Ureter (tissue), 1 donor: ENCODE measurements at places on chromosomes 2 and 18. TPM values are rescaled to one million over a fixed set of nuclear protein-coding genes. Genes with fewer than 3 reads are reported as not detected.

DNA sequence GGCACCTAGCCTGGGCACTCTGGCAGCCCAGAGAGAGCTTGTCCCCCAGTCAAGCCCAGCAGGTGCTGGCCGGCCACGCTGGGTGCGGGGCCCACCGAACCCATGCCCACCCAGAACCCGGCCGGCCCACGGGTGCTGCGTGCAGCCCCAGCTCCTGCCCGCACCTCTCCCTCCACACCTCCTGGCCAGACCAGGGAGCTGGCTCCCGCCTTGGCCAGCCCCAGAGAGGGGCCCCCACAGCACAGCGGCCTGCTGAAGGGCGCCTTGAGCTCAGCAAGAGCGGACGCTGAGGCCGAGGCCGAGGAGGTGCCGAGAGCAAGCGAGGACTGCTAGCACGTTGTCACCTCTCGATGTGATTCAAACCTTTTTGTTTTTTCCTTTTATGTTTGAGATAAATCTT, 407.0 kb upstream of the KCNJ3 start:
- DNase-seq = no peak

DNA sequence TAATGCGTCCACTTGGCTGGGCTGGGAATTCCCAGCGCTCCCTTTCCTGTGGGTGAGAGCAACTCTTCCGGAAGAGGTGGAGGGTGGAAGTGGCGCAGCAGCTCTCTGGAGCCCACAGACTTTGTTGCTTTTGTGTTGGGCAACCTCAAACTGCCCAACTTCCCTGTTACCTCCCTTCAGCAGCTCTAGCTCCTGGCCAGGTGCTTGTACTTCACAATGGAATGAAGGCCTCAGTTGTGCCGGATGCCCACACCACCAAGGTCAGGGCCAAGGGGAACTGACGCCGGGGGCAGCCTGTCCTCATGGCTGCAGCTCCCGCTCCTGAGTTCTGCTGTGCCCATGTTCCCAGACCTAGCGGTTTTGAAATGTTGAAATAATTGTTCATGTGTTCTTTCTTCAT, 322.9 kb downstream of the GALR1 start:
- no peak for DNase-seq

- DNase-seq = no peak
Observed at GRCh38 chr18:59229701-59230443, 9.9 kb downstream of the GRP start.

- no peak for DNase-seq
Observed at GRCh38 chr2:67169417-67170140, 227.6 kb upstream of the ETAA1 start.

- DNase-seq = no peak
Observed at GRCh38 chr2:67797801-67798540, 264.8 kb downstream of the C1D start.

- no peak for DNase-seq
Observed at GRCh38 chr18:615092-615521, 18.3 kb downstream of the CLUL1 start.

DNA sequence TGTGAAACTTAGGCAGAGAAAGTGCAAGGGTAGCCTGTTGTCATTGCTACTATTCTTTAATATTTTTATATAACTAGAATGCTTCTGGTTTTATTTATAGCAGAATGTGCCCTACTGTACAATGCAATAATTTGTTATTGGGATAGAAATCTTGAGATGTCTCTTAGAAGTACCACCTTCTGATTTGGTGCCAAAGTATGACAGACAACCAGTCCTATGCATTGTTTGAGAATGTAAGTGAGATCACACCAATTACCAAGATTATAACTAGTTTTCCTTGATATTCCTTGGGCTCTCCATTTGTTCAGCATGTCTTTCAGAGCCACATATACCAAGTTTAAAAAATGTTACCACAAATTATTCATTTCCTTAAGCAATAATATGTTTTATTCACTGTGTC, 399.7 kb downstream of the CPS1 start:
- no peak for DNase-seq

LYG2 gene
- total RNA-seq = not detected

DNA sequence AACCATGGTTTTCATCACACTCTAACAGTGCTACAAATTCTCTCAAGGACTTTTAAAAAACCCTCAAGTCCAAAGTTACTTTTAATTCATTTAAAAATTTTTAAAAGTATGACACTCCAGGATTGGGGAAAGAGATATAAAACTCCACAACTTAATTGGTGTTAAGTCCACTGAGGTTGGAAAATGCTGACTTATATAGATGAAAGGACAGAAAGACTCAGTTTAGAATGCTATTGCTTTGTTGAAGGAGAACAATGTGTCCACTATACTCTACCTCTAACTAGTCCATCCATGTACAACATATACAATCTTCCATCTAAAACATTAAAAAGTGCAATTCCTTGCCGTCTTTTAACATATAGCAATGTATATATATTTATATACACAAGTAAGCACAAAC, 41.2 kb downstream of the CABYR start:
- DNase-seq = no peak

DNA sequence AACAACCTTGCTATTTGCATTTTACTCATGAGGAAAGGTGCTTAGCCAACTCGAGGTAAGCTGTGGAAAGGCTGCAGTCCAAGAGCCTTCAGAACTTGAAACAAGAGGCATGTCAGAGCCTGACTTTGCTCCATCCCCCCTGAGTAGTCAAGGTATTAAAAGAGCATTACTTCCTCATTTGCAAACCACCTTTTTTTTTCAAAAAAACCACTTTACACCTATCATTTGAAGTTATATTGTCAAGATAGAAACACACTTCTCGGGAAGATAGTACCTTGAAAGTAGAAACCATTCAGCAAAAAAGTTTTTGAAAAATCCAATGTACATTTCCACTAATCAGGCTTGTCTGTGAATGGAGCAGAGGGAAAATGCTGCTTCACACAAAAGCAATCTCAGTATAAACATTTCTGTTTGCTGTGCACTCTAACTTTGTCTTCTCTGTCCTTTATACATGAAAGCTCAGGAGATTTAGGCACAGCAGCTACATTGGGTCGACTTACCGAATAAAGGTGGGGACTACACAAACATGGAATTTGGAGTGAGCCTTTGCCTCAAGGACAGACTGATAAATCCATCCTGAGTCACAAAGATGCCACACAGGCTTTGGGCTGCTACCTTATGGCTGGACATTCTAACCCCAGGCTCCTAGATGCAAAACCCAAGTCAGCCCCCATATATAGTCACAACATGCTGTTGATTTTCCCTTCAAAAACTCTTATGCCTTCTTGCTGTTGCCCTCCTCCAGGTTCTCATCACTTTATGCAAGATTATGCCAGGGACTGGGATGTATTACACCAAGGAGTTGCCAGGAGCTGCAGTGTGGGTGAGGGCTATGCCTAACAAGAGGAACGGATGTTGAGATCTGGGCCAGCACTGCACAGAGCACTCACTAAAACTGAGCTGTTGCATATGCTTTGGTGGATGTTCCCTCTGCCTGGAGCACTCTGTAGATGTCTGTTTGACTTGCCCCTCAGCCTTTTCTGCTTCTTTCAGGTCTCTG, 41.4 kb upstream of the EML4 start:
- no peak for DNase-seq

HS6ST1 gene
- total RNA-seq = 56.0 TPM

DNA sequence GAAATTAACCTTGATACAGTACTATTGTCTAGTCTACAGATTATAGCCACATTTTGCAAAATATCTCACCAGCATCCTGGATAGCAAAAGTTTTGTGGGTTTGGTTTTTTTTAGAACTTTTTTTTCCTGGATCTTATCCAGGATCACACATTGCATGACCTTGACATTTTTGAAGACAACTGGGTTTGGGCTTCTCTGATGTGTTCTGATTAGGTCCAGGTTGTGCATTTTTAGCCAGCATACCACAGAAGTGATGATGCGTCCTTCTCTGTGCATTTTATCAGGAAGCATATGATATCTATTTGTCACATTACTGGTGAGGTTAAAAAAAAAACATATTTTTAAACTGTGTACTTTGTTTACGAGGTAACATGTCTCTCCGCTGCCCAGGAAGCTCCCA, 221.0 kb upstream of the OSR1 start:
- no peak for DNase-seq

ARHGEF33 gene
- total RNA-seq = 0.68 TPM

DNA sequence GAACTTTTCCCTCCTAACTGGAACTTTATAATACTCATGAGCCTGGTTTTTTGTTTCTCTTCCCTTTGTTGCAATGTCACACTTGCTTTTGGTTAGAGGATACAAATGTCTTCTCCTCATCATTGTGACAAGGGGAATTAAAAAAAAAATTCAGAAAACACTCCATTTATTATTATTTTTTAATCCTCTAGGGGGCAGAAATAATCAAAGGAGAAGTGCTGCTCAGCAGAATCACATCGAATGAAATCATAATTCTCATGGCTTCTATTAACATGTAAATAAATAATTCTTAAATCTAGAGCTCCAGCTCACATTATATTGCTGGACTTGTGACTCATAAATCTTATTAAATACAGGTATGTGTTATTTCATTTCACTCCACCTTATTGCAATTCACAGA, 273.8 kb downstream of the TRIB2 start:
- DNase-seq = no peak

SERPINB10 gene
- total RNA-seq = not detected

- no peak for DNase-seq
Observed at GRCh38 chr2:213490087-213490486, 205.8 kb downstream of the SPAG16 start.

- no peak for DNase-seq
Observed at GRCh38 chr2:144479138-144479537, 40.8 kb downstream of the ZEB2 start.

TBC1D8 gene
- 69.1 TPM for total RNA-seq

DNA sequence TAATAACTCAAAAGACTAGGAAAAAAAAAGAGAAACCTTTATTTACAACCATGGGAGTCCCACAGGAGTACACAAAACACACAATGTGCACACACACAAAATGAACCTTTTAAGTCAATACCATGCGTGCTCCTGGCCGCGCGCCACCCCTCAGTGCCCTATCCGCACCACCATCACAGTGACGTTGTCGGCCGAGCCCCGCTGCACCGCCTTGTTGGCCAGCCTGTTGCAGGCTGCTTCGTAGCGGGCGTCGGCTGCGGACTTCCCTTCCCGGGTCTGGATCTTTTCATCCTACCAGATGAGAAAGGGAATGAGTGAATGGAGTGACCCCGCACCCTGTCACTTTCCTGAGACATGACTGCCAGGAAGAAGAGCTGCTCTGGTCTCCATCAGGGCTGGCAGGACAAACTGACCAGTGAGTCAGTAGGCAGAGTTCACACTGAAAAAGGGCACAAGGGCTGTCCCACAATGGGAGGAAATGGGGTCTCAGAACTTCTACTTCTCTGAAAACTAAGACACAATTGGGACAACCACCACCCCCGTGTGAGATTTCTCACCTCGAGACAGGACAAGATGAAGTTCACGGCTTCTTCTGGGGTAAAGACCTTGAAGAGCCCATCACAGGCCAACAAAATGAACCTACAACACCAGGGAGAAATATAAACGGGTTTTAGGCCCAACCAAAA, 11.8 kb downstream of the ERFE start:
- no peak for DNase-seq

DNA sequence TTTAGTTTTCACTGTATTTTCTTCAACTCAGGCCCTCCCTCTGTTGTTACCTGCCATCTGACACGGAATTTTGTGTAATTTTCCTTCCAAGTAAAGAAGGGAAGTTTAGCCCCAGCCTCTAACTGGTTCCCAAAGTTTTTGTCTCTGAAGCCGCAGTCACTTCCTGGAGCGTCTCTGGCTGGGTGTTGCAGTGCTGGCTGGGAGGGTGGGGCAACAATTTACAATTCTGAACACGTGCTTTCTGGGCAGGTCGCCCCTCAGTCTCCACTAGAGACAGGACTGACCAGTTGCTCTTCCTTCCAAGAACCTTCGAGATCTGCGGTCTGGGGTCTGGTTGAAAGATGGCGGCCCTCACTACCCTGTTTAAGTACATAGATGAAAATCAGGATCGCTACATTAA, 3.5 kb downstream of the CNDP2 start:
- peak; percentile 88 for DNase-seq

EMX1 gene
- total RNA-seq = not detected

- DNase-seq = no peak
Observed at GRCh38 chr2:200446612-200447011, 63.3 kb downstream of the KCTD18 start.

DNA sequence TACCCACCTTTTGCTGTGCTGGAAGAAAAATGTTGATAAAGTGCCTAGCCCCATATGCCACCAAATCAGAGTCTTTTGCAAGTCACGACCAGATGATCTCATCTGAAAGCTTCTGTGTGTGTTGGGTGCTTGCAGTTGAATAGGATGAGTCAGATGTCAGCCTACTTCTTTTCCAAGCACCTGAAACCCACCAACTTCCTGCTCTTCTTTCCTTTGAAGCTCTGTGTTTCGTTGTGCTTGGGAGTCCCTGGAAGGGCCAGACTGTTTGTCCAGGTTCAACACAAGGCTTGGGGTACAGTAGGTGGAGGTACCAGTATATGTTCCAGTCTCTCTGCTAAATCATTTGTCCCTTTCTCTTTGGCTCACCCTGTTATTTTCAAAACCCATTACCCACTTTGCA, 36.8 kb upstream of the LCLAT1 start:
- DNase-seq = peak; percentile 10

FKBP7 gene
- total RNA-seq = 13.6 TPM

RAB3GAP1 gene
- total RNA-seq = 61.6 TPM
